ENCODE measurements at places on chromosomes 16 and 17.

GRCh38 chr16:67936124-67936879, at the start of gene PSMB10:
TSS of gene PSMB10 (minus strand) at chr16:67936850. CDS start at chr16:67936749, 101 bp downstream.
- DNase-seq = peak; percentile 53

GRCh38 chr17:67412941-67413340, 35.9 kb downstream of the PITPNC1 start:
- no peak for DNase-seq

DNA sequence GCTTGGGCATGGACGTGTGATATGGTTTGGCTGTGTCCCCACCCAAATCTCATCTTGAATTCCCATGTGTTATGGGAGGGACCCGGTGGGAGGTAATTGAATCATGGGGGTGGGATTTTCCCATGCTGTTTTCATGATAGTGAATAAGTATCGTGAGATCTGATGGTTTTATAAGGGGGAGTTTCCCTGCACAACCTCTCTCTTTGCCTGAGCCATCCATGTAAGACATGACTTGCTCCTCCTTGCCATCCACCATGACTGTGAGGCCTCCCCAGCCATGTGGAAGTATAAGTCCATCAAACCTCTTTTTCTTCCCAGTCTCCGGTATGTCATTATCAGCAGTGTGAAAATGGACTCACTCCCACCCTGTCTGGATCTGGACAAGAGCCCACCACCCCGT, 393.4 kb downstream of the SEC14L1 start:
- DNase-seq = no peak

DNA sequence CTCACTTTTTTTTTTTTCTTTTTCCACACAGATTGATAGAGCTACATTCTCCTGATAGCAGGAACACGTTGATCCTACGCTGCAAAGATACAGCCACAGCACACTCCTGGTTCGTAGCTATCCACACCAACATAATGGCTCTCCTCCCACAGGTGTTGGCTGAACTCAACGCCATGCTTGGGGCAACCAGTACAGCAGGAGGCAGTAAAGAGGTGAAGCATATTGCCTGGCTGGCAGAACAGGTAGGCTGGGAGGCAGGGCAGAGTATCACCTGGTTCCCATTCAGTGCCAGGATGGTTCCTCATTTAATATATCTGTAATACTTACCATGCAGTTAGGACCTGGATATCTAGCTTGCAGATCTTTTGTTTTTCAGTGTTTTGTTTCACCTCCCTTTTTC, 51.1 kb upstream of the VPS4A start:
- no peak for DNase-seq

DNA sequence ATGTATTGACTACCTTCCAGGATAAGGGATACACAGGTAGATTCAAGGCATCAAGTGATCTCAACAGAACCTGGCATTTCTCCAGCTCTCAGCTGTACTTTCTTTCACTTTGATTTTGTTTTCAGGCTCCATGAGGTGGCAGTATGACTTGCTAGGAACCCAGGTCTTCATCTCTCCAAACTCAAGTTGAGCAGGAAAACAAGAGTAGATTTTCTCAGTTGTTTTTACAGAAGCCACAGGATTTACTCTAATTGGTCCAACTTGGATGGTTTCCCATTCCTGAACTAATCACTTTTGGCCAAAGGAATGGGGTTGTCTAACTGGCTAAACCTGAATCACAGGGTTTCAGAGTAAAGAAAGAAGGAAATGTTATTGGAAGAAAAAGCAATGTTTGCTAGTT, 146.6 kb downstream of the TRIM37 start:
- peak; percentile 57 for DNase-seq

DNA sequence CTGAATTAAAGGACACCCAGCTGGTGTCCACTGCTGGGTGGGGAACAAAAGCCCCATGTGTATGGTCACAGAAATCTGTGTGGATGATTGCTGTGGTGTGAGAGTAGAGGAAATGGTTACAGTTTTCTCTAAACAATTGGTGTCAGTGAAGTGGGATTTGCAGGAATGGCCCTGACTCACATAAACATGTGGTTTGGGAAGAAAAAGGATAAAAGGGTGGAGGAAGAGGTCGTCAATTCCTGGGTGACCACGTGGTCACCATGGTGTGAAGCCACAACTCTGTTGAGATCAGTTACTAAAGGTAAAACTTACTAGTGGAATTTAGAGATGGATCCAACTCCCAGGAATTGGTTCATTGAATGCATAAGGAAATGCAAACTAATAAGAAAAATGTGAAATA, 3.6 kb upstream of the TUBG2 start:
- DNase-seq = peak; percentile 83

DNA sequence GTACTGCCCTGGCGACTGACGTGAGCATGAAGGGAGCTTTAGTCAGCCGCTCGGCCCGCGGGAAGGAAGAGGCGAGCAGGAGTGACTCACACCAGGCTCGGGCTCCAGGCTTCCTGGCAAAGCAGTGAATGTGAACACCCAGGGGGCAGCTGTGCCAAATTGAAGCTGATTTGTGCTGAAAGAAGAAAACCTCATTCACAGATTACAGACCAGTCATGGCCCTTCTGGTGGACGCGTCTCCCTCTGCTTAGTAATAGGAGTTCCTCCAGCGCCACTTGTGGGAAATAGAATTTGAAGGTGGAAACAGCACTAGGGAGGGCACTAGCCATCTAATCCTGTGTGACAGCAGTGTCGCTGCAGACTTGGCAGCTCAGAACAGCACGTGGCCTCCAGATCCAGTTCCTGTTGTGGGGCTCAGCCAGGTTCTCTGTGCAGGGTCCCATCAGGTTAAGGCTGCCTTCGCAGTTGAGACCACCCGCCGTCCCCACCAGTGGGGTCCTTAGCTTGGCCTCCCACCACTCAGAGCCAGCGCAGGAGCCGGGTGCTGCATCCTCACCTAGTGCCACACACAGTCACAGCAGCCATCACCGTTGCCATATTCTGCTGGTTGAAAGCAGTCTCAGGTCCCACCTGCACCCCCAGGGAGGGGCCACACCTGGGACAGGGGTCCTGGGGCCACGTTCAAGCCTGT, 164.5 kb upstream of the CHMP6 start:
- DNase-seq = peak; percentile 94

- no peak for DNase-seq
These were observed 1098.4 kb upstream of the EEF2KMT start for GRCh38 chr16:6195966-6196365.

DNA sequence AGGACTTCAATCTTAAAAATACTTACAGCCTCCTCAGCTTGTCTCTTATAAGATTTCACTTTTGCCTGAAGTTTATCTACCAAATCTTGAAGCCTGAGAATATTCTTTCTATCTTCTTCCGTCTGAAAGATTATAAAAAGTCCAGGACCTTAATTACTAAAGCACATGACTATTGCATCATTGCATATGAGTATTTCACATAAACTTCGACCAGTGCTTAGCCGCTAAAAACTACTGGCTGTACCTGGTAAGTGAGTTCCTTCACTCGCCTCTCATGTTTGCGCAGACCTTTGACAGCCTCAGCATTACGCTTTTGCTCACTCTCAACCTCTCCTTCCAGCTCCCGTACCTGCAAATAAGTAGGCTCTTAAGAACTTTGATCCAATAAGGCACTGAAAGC, 4.7 kb upstream of the MYH1 start:
- DNase-seq = no peak

DNA sequence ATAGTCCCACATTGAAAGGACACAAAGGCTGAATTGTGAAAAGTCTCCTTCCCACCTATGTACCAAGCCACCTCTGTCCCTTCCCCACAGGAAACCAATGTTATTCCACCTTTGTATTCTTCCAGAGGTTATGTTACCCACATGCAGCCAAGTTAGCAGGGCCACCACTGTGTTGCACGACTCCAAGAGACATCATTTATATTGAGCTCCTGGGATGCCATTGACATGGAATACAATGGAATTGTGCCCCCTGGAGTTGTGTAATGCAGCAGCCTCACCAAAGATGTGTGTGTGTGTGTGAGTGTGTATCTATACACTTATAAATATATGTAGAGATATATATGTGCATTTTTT, 21.6 kb upstream of the MSI2 start:
- no peak for DNase-seq

DNA sequence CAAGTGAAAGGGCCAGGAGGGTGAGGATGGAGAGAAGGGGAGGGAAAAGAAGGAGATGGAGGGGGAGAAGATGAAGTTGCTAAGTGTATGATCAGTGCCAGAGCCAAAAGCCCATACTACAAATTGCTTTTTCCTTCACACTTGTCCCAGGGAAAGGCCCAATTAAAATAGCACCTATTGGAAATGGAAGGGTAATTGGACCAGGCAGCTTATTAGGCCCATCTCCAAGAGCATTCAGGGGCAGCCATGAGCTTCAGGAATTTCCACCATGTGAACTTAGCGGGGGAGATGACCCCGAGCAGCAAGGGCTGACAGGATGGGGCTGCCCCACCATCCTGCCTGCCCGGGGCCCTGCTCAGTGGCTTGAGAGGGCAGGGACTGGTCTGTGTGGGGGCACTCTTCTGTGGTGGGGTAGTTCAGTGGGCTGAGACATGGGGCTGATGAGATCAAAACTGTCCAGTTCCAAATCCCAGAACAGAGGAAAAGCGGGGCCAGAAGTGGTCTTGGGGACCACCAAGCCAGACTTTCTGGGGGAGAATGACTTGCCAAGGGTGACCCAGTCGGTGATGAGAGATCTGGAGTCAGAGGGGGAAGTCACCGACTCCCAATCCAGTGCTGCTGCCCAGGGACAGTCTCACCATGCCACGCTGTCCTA, 27.5 kb downstream of the GOSR2 start:
- DNase-seq = no peak

DNA sequence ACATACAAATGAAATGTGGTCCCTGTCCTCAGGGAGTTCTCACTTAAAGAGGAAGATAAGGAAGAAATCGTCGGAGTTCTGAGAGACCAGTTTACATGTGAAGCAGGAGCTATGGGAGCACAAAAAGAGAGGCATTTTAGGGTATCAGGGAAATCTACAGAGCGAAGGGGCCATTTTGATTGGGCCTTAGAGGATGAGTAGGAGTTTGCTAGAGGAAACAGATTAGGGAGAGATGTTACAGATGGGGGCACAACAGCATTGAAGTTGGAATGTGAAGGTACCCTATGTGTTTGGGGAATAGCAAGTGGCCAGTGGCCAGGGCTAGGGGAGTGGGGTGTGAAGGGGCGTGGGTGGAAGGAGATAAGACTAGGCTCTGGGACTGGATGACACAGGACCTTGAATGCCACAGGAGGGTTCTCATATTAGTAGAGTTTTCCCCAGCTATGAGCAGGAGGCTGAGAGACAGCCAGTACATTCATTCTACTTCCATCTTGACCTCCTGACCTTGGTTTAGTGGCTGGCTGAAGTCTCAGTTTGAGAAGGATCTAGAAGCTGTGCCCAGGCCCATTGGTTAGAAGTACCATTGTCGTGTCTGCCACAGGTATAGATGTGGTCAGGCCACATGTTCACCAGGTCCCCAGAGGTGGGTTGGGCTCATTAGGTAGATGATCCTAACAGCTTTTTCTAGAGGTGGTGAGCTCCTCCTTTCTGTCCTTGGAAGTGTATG, 34.8 kb downstream of the CPNE2 start:
- no peak for DNase-seq

DNA sequence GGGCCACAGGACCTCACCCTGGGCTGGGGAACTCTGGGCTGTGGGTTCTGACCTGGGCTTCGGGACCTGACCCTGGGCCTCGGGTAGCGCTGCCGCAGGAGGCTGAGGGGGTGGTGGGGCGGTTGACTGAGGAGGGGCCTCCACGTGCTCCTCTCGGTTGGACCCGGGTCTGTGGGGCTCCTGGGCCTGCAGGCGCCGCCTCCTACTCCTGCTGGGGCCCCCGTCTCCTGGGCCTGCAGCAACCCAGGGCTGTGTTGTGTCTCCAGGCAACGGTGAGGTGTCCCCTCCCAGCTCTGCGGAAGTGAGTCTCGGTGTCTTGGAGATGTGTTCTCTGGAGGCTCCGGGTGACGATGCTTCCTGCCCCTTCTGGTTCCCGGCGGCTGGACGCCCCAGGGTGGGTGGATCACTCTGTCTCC, 41.5 kb upstream of the GNG13 start:
- no peak for DNase-seq

- DNase-seq = no peak
These were observed 11.3 kb downstream of the CMIP start for GRCh38 chr16:81455720-81456494.

DNA sequence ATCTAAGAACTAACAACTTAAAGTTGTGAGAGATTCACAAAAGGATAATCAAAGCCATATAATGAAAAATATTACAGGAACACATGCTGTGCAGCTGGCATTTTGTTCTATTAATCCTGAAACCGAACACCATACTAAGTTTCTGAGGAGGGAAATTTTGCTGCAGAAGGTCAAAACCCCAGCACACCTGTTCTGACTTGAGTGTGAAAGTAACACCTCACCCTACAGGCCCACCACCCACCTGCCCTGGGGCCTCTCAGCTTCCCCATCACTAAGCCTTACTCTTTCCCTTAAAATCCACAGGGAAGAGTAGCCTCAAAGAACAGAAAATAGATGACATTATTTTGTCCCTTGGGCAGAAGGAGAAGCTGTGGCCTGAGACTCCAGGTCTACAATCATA, 44.8 kb downstream of the STAT5A start:
- no peak for DNase-seq

DNA sequence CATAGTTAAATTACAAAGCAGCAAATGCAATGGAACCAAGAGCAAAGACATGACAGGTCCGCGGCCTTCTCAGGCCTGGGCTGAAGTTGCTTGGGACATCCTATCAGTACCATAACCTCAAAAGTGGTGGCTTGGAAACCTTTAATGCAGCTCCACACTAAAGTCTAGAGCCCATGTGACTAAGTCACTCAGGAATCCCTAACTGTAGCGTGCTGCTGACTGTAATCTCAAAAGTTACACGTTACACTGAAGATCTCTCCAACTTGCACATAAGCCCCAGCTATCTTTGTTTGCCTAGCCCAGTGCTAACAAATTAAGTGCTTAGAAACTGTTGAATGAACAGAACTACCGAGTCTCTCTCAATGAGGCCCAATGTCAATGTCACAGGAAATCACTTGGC, 27.8 kb downstream of the NUP88 start:
- no peak for DNase-seq

- DNase-seq = no peak
These were observed 21.4 kb downstream of the AOC3 start for GRCh38 chr17:42872251-42872965.

- DNase-seq = no peak
These were observed 1.4 kb upstream of the CEMP1 start for GRCh38 chr16:2532494-2533141.

DNA sequence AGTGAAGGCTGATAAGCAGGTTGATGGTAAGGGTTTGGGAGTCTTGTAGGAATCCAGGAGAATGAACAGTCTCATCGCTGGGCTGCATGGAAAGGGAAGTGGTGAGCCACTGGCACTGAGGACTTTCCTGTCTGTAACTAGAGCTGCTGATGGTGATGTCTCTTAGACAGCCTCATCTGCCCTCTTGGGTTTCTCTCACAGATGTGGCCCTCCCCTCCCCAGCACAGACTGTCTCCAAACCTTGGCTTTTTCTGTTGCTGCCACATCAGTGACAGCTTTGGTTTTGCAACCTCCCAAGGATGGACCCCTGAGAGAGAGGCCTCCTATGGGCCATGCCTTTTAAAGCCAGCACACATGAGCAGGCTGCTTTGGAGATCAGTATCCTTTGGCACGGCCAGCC, 16.9 kb downstream of the PLCG2 start:
- DNase-seq = no peak

GRCh38 chr17:66313995-66314659, 11.7 kb downstream of the PRKCA start:
- DNase-seq = no peak
